Activated CD8-positive, alpha-beta memory T cell treated with anti-CD3 and anti-CD28 coated beads, Interleukin-2, amount 10 ng/mL, durations not matched to agents 7 days and 5 days (primary cell): ENCODE measurements at places on chromosomes 2 and 18. TPM values are rescaled to one million over a fixed set of nuclear protein-coding genes. Genes with fewer than 3 reads are reported as not detected.

DNA sequence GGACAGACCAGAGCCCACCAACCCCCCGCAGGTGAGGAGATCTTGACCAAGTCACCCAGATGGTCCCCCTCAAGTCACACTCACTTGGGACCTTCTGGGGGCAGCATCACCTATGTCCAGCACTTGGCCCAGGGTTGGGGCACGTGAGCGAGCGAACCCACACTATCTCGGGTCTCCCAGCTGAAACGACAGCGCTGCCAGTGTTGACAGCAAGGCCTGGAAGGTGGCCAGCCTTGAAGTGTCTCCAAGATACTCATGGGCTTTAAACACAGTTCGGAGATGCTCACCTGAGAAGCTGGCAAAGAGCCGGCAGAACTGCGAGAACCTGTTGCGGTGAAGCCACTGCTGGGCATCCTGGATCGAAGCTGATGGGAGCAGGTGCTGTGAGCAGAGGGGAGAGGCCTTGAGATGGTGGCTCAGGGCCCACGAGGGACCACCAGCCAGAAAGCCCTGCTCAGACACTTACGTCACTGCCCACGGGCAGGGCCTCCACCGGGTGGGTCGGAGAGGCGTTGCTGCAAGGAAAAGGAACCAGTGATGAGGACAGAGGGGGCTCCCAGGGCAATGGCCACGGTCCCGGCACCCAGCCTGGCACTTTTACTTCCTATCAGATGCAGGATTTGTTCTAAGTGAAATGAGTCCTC, 47.5 kb downstream of the TFCP2L1 start:
- no peak for DNase-seq

The PSMA8 gene
- 0.82 TPM for total RNA-seq

DNA sequence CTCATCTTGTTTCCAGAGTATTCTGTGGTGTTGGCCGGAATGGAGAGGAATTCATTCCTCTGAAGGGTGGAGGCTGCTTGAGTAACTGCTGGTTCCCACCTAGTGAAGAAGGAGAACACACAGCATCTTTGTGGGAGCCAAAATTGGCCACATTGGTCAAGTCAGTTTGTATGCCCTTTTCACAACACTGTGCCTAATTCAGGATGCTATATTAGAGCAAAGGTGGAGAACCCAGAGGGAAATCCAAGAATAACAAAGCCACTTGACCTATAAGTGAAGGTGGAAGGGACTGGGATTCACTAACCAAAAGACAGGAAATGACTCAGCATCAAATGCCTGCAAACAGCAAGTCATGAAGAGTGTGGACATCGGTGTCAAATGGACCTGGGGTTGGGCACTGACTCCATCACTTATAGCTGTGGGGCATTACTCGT, 27.3 kb upstream of the MLPH start:
- DNase-seq: no peak

GRCh38 chr18:80166725-80167124, 57.7 kb downstream of the ADNP2 start:
- no peak for DNase-seq

The NCOA1 gene
- 26.2 TPM for total RNA-seq

- no peak for DNase-seq
Measured at GRCh38 chr2:20562540-20563225, 88.2 kb downstream of the HS1BP3 start.

- DNase-seq: no peak
Measured at GRCh38 chr18:64334748-64335147, 185.9 kb upstream of the LINC00305 start.

DNA sequence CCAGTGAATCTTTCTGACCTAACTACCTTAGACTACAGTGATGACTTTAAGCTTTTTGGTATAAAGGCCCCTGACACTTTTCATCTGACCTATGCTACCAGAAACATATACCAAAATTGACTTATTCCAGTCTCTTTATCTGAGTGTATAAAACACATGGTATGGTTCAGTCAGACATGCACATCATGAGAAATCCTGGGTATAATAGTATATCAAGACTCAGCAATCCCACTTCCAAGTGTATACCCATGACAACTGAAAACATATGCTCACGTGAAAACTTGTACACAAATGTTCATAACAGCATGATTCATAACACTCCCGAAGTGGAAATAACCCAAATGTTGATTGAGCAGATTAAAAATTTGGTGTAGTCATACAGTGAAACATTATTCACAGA, 70.0 kb upstream of the RPRM start:
- no peak for DNase-seq

The SRD5A2 gene
- not detected for total RNA-seq
